HL-60 (cell line): ENCODE measurements at places on chromosomes 7 and 10.

DNA sequence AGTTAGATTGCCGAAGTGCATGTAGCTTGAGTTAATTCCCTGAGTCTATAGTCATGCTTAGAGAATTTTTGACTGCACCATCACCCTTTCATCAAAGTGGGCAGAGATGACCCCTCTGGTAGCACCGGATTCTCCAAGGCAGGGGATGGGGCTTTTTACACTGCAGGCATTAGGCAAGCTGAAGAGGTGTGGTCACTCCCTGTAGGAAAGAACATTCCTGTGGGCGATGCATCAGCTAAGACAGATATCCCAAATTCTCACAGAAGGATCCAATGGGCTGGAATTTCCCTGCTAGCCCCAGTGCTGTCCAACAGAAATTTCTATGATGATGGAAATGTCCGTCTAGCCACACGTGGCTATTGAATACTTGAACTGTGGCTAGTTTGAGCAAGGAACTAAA, 118.2 kb downstream of the ADAM12 start:
- DNase-seq, result no peak

- DNase-seq, result no peak
Observed at GRCh38 chr7:152382244-152382643, 53.6 kb downstream of the KMT2C start.

GRCh38 chr10:3935141-3935540, 150.1 kb upstream of the KLF6 start:
- no peak for DNase-seq

- no peak for DNase-seq
Observed at GRCh38 chr10:17235136-17235535, 7.1 kb downstream of the VIM start.

GRCh38 chr10:22704942-22705341, 9.4 kb downstream of the PIP4K2A start:
- no peak for DNase-seq

DNA sequence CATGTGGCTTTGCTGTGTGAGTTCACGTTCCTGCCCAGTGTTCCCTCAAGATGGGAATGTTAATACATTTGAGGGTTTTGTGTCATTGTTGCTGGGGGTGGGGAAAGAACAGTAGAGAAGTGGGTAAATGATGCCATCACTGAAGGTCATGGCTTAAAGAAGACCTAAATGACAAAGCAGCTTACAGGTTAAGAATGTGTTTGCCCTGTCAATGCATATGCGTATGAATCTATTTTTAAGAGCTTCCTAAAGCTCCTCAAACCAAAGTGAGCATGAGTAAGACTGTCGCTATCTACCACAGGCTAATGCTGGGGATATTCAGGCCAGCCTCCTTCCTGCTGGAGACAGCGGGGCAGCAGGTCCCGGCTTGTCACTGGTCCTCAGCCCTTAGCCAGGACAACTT, 162.9 kb downstream of the CREB5 start:
- DNase-seq, result no peak
